Activated naive CD4-positive, alpha-beta T cell treated with anti-CD3 and anti-CD28 coated beads for 36 hours (primary cell): ENCODE measurements at places on chromosomes 7 and 10. TPM values are rescaled to one million over a fixed set of nuclear protein-coding genes. Genes with fewer than 3 reads are reported as not detected.
A peak's percentile ranks its signal among the peaks of the same experiment; 100 is the strongest.

Gene MMD2
- total RNA-seq = not detected

Gene OR2A7
- total RNA-seq = 1.6 TPM

Gene SSC4D
- total RNA-seq = 0.62 TPM

Gene TMEM236
- total RNA-seq = not detected

Gene AP1S1
- 43.5 TPM for total RNA-seq

Gene CYREN
- total RNA-seq = 36.7 TPM

Gene RADIL
- total RNA-seq = 0.42 TPM

Gene SPDYE3
- not detected for total RNA-seq

Gene OAT
- 37.4 TPM for total RNA-seq

DNA sequence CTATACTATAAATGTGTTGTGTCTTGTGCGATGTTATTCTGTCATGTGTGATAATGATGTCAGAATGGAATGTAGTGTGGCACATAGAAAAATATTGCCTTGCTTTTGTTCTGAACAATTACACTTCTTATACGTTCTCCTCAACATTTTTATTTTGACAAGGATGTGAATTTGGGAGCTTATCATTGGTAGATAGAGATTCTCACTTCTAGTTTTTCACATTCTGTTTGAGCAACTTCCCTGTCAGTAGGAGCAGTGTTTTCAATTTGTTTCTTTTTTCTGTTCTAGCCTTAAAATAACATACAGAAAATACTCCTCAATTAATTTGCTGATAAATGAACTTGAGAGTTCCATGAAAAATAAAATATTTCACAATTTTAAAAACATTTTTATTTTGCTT lies 17.6 kb downstream of the SUN3 start:
- no peak for DNase-seq

DNA sequence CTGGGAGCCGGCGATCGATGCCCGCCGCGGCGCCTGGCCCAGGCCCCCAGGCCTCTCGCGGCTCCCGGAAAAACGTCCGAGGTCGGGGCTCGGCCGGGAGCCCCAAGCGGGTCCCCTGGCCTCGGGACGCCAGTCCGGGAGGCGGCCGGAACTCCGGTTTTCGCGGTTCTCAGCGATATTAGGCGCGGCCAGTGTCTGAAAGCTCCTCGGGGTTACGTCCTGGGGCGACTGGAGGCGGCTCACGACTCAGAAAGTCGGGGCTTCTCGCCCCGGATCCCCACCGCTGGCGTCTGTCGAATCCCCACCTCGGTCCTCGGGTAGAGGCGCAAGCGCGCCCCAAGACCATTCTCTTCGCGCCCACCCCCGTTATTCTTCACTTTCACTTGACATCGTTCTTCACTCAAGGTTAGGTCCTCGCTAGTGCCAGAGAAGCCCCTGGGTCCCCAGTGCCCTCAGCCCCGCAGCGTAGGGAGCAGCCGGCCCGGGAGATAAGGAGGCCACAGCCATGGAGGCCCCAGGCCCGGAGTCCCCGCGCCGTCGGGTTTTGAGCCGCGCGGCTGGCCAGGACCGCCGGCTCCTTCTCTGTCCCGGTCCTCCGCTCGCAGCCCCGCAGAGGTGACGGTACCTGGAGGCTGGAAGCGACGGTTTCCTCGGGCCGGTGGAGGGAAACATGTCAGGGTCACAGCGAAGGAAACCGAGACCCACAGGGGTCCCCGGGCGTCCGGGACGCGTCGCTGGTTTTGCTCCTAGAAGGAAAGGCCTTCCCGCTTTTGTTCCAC lies 35.2 kb upstream of the EBLN1 start:
- peak; percentile 35 for DNase-seq

DNA sequence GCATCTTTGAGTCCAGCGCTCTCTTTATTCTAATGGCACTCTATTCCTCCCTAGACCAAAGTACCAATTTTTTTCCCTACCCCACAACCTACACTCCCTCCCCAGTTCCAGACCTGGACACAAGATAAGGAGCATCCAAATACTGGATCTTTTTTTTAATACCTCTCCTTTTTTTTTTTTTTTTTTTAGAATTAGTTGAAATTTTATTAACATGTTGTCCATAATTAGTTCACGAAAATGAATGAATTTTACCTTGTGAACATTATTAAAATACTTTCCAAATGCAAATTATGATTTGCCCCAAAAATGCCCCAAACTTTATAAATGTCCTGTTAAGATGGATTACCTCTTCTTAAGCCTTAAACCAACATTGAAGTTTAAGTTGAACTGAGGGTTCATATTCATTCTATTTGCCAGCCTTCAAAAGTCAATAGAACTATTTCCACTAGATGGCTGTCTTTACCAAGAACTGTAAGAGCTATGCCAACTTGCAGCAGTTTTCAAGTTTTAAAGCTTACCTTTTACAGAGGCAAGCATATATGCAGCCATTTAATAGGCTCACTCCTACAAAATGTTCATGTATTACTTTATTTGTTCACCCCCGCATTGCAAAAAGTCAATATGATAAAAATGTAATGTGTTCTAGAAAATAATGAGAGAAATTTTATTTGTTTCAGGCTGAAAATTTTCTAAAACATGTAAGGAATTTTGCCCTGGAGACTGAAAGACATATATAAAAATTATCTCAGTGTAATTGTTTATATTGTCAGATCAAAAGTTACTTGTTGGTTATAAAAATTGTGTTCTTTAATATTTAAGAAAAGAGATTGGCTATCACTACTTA lies 39.7 kb upstream of the TNKS2 start:
- DNase-seq = no peak

DNA sequence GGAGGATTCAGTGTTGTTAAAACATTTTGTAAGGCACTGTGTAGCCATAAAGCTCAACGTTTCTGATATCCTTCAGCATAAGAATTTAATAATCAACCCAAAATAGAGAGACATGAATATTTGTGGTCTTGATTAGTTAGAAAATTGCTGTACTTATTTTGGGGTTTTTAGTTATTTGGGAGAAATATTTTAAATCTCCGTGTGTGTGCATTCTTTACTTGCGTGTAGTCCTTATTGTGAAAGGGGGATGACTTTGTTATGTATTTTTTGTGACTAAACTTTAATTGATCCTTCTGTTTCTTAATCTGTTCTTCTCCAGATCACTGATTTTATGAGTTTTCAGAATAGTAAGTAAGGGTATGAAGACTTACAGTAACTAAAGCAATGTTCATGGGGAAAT lies 81.2 kb downstream of the ZNRF2 start:
- no peak for DNase-seq

DNA sequence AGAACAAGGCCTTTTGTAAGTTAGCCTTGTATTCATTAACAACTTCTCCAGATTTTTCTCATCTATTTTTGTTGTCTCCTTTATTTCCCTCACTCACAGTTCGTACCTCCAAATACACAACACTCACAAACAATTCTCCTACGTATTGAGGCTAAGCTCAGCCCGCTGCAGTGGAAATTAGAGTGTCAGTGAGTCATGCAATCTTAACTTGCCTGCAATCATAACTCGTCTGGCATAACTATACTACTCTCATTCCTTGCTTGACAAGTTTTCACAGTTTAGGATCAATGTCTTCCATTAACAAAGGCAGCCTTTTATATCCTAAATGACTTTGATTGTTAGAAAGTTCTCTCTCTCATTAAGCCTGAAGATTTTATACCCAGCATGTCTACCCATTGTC lies 23.8 kb downstream of the TMEM196 start:
- no peak for DNase-seq

DNA sequence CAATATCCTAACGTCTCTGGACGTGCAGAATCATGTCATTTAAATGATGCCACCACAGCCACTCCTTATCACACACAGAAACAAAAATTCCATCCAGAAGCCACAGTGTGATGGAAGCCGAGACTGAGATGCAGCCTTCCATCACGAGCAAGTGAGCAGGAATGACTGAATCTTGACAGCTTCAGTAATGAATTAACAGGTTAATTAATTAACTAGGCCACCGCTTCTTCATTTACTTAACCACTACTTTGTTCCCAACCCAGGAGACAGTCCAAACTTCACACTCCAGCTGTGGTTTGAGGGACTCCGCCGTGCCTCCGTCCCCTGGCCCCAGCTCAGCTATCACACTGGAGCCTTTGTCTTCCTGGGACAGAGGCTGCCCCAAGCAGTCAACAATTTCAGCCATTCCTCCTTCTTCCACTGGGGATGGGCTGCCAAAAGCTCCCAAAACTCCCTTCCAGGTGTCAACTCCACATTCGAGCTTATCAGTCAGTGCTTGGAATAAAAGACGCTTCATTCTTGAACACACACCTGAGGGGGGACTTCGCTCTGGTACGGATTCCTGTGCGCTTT lies 65.9 kb downstream of the FGFR2 start:
- DNase-seq = no peak

DNA sequence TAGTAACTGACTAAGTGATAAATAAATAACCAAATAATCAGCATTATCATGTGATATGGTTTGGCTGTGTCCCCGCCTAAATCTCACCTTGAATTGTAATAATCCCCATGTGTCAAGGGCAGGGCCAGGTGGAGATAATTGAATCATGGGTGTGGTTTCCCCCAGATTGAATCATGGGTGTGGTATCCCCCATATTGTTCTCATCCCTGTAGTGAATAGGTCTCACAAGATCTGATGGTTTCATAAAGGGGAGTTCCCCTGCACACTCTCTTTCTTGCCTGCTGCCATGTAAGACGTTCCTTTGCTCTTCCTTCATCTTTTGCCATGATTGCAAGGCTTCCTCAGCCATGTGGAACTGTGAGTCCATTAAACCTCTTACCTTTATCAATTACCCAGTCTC lies 72.1 kb upstream of the NRP1 start:
- DNase-seq = no peak

GRCh38 chr10:30893208-30893607 lies 138.5 kb downstream of the ZNF438 start:
- DNase-seq = no peak

GRCh38 chr10:99927721-99928280 lies 81.9 kb downstream of the DNMBP start:
- DNase-seq = no peak

- DNase-seq = no peak
Measured at GRCh38 chr7:37315772-37316715, 132.6 kb downstream of the ELMO1 start.

- DNase-seq = no peak
Measured at GRCh38 chr7:12107381-12107780, 103.7 kb upstream of the TMEM106B start.

DNA sequence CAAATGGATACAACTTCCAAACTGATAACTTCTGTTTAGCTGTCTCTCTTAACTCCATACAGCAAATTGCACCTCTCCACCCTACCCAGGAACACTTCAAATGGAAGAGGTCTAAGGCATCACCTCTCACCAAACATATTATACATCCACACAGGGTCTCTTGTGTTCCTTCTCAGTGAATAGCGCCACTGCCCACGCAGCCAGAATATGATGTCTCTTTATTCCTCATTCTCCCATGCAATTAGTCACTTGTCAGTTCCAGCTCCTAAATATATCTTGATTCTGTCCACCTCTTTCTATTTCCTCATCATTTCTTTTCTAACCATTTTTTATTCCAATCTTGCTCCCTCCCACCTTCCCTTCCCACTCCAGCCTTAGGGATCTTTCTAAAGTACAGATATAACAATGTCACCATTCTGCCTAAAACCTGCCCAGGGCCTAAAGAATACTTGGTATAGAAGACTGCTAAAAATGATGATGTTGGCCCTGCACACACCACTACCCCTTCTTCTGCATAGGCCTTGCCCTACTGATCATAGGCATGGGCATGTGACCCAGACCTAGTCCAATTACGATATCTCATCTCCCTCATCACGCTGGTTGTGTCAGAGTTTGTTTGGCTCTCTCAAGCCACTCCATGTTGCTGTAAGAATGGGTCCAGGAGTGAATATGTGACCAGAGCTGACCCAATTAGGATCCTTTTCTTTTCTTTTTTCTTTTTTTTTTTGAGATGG lies 5.7 kb upstream of the TSPAN14 start:
- no peak for DNase-seq

GRCh38 chr7:11616466-11616865 lies 215.5 kb downstream of the THSD7A start:
- DNase-seq = no peak
